ENCODE measurements at places on chromosomes 2 and 18. TPM values are rescaled to one million over a fixed set of nuclear protein-coding genes. Genes with fewer than 3 reads are reported as not detected.

Gene SPDYA
- total RNA-seq: 0.92 TPM

Gene DNAJC5G
- total RNA-seq: 0.77 TPM

Gene CHRND
- total RNA-seq: not detected

Gene CKAP2L
- 25.2 TPM for total RNA-seq

Gene MFSD6
- total RNA-seq: 4.5 TPM

Gene COLEC12
- total RNA-seq: 13.8 TPM

Gene PROKR1
- not detected for total RNA-seq

Gene HOXD12
- total RNA-seq: not detected

GRCh38 chr2:70743677-70744076 is 24.3 kb downstream of the ADD2 start:
- H3K4me1 ChIP-seq: no peaks in the 10 kb centered on the region
- H3K27me3 ChIP-seq: no peaks in the 10 kb centered on the region
- DNase-seq: no peak
- H3K27ac ChIP-seq: no peak overlapping the region

GRCh38 chr2:196309691-196310090 is 138.3 kb upstream of the STK17B start:
- no peaks in the 10 kb centered on the region for H3K4me1 ChIP-seq
- H3K27me3 ChIP-seq: no peaks in the 10 kb centered on the region
- H3K27ac ChIP-seq: no peak overlapping the region
- peaks cover 42% of the 10 kb centered on the region for H3K36me3 ChIP-seq
- no peak for DNase-seq
- H3K4me3 ChIP-seq: no peak overlapping the region

DNA sequence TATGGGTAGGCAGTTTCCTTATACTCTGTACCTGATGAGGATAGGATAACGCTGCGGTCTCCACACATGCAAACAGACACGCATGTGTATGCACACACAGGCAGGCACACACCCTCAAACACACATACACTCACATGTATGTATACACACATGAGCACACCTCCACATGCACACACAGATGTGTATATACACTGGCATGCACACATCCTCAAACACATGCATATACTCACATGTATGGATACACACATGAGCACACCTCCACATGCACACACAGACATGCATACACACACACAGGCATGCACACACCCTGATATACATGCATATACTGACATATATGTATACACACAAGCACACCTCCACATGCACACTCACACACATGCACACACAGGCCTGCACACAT is 267.8 kb upstream of the HDAC4 start:
- no peak for DNase-seq
- no peaks in the 10 kb centered on the region for H3K27me3 ChIP-seq
- H3K4me3 ChIP-seq: no peak overlapping the region
- no peak overlapping the region for H3K27ac ChIP-seq

GRCh38 chr2:165905854-165906253 is 47.7 kb downstream of the TTC21B start:
- no peaks in the 10 kb centered on the region for H3K27me3 ChIP-seq
- no peak overlapping the region for H3K4me3 ChIP-seq
- peaks cover 36% of the 10 kb centered on the region for H3K4me1 ChIP-seq
- H3K36me3 ChIP-seq: peaks cover 2% of the 10 kb centered on the region
- peak overlapping the region; percentile 7 for H3K27ac ChIP-seq

DNA sequence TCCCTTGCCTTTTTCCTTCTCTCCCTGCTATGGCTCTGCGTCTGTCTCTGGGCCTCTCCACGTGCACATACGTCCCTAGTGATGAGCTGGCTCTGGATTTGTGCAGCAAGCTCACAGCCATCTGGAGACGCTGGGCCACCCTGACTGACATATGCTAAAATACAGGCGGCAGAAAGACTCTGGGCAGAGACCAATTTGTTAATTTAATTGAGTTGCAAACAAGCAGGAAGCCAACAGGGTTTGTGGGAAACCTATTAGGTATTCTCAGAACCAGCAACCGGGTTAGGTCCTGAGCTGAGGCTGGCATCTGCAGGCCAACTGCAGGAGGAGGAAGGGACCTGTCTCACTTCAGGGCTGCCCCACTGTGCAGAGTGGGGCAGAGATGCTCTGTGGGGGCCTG is 53.5 kb upstream of the SMAD2 start:
- no peaks in the 10 kb centered on the region for H3K4me1 ChIP-seq
- H3K27ac ChIP-seq: no peak overlapping the region
- DNase-seq: no peak
- no peaks in the 10 kb centered on the region for H3K36me3 ChIP-seq
- no peaks in the 10 kb centered on the region for H3K27me3 ChIP-seq

- no peak overlapping the region for H3K4me3 ChIP-seq
- H3K36me3 ChIP-seq: no peaks in the 10 kb centered on the region
- no peak overlapping the region for H3K27ac ChIP-seq
- no peaks in the 10 kb centered on the region for H3K4me1 ChIP-seq
Observed at GRCh38 chr2:232420463-232421188, 14.0 kb downstream of the ALPG start.

DNA sequence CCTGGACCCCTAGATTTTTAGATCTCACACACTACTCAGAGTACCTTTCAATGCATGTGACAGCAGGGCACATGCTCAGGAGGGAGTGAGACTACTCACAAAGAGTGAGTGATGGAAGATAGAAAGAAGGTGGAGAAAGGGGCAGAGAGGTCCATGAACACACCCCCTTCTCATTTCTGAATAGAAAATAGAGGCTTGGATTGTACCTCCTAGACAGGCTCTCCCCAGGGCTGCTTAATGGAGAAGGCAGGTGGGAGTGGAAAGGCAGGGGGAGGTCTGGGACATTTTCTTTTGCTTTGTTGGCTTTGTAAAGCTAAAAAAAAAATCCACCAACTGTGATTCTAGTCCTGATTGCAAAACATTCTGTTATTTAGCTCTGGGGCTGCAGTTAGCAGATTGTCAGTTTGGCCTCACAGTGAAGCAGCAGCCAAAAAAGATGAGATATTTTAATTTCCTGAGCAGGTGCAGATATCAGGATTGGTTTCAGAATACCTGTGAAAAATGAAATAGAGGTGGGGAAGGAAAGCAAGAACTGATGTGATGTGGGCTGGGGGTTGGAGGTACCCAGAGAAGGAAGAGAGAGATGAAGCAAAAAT is 119.3 kb upstream of the GYPC start:
- no peak overlapping the region for H3K27ac ChIP-seq
- no peaks in the 10 kb centered on the region for H3K4me1 ChIP-seq
- no peak for DNase-seq
- H3K4me3 ChIP-seq: no peak overlapping the region
- H3K36me3 ChIP-seq: no peaks in the 10 kb centered on the region

GRCh38 chr2:109613081-109613921 is 465 bp downstream of the SEPTIN10 start:
- H3K4me3 ChIP-seq: peak overlapping the region; percentile 81
- H3K36me3 ChIP-seq: no peaks in the 10 kb centered on the region
- peaks cover 47% of the 10 kb centered on the region for H3K4me1 ChIP-seq
- DNase-seq: peak; percentile 72
- no peaks in the 10 kb centered on the region for H3K27me3 ChIP-seq
- H3K27ac ChIP-seq: peak overlapping the region; percentile 92

- H3K4me1 ChIP-seq: peaks cover 18% of the 10 kb centered on the region
- no peak for DNase-seq
- H3K4me3 ChIP-seq: no peak overlapping the region
- no peaks in the 10 kb centered on the region for H3K36me3 ChIP-seq
Observed at GRCh38 chr2:127069003-127069402, 38.0 kb downstream of the BIN1 start.

- no peaks in the 10 kb centered on the region for H3K27me3 ChIP-seq
- H3K4me1 ChIP-seq: no peaks in the 10 kb centered on the region
- DNase-seq: no peak
- H3K27ac ChIP-seq: no peak overlapping the region
Observed at GRCh38 chr2:239368321-239368720, 32.5 kb downstream of the HDAC4 start.

- H3K27me3 ChIP-seq: no peaks in the 10 kb centered on the region
- no peak for DNase-seq
- no peaks in the 10 kb centered on the region for H3K36me3 ChIP-seq
- H3K4me3 ChIP-seq: no peak overlapping the region
- H3K4me1 ChIP-seq: no peaks in the 10 kb centered on the region
- H3K27ac ChIP-seq: no peak overlapping the region
Observed at GRCh38 chr2:171297956-171298355, 135.8 kb downstream of the METTL8 start.

GRCh38 chr18:59718108-59718463 is 20.9 kb upstream of the CCBE1 start:
- H3K27ac ChIP-seq: no peak overlapping the region
- H3K27me3 ChIP-seq: no peaks in the 10 kb centered on the region

DNA sequence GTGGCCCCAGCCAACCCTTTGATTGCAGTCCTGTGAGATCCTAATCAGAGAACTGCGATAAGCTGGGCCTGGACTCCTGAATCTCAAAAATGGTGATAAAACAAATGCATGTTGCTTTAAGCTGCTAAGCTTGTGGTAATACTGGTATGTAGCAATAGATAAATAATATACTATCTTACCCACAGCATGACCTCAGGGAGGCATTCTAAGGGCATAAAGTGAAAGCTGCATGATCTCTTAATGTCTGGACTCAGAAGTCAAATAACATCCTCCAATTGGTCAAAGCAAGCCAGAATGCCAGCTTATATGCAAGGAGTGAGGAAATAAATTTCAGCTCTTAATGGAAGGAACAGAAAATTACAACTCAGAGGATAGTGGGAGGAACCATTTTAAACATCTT is 246.1 kb downstream of the FSIP2 start:
- H3K4me1 ChIP-seq: no peaks in the 10 kb centered on the region
- no peak overlapping the region for H3K4me3 ChIP-seq
- no peak overlapping the region for H3K27ac ChIP-seq
- DNase-seq: no peak
- H3K36me3 ChIP-seq: no peaks in the 10 kb centered on the region

DNA sequence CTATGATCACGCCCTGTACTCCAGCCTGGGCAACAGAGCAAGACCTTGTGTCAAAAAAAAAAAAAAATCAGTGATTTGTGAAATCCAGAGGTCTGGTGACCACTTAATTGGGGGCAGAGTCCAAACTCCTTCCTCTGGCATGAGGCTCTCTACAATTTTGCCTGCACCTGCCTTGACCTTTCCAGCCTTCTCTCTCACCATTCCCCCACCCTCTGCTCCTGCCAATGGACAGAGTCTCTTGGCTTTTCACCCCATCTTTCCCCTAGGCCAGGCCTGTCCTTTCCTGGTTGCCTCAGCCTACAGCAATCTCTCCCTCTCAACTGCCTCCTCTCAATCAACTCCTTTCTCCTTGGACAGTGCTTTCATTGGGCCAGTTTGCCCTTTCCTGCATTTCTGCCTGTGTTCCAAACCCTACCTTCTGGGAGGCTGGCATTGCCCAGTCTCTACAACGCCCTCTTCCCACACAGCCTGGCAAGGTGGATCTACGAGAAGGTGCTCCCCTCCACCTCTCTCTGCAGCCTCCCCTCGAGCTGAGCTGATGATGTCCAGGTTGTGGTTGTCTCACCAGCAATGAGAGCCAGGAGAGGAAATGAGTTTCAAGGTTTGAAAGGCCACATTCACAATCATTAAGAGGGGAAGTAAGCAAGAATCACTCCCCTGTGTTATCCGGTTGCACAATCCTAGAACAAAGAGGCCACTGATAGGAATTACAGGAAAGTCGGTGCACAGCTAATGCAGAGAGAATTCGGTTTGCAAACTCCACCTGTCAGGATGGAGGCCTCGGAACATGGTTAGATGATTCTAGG is 39.5 kb upstream of the NPAS2 start:
- no peak overlapping the region for H3K27ac ChIP-seq
- no peak overlapping the region for H3K4me3 ChIP-seq

Data from endothelial cell of umbilical vein (primary cell).